RCC 7860 (cell line): ENCODE measurements at places on chromosomes 3 and 15.

GRCh38 chr3:169990431-169990830 lies 23.8 kb downstream of the SEC62 start:
- DNase-seq: no peak

DNA sequence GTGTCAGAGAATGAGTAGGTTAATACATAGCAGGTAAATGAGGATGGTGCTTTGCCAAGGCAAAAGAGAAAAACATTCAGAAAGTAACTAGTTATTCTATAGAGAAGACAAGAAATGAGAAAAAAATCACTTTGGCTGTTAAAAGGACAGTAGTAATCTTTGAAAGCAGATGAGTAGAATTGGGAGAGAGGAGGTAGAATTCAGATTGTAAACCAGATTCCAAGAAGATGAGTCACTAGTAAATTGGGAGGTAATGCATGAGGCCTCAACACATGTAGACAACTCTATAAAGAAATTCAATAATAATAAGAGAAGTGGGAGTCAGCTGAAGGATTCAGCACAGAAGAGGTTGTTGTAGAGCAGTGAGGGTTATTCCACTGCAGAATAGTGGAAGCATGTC lies 81.4 kb downstream of the MBNL1 start:
- DNase-seq: no peak

GRCh38 chr3:150911771-150912170 lies 6.5 kb upstream of the MINDY4B start:
- DNase-seq: no peak

DNA sequence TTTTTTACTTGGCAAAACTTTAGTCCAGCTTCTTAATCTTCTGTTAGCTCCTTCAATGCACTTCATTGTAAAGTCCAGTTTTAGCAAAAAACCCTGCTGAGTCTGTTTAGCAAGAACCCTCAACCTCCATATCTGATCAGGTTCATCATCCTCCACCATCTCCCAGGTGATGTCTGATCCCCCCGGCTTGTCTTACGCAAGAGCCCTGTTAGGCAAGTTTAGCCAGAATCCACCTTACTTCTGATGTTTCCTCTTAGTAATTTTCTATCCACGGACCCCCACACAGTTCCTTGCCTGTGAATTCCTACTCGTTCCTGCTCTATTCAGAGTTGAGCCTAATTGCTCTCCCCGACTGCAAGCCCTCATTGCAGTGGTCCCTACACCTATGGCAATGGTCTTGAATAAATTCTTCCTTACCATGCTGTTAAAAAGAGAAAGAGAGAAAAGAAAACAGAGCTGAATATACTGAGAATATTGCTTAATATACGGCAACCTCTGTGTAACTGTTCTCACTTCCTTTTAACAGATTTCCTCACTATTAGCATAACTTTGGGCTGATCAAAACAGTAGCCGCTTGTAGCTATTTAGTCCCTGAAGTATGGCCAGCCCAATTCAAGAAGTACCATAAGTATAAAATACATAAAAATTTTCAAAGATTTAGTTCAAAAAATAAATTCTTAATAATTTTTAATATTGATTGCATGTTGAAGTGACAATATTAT lies 78.7 kb upstream of the MME start:
- no peak for DNase-seq

DNA sequence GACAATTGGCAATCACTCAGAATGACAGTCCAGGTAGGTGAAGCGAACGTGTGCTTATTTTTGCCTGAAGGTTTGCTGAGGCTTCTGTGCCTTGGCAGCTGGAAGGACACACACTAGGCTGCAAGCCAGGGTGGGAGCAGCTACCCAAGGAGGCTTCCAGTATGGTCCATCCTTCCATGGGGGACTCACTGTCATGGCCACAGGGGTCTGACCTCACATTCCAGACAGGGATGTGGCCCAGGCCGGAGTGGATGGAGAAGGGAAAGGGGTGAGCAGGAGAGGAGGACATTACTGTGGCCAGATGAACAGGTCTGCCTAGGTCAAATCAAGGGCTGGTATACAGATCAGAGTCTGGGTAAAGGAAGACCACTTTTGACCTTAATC lies 247.7 kb downstream of the ADAMTS17 start:
- no peak for DNase-seq

DNA sequence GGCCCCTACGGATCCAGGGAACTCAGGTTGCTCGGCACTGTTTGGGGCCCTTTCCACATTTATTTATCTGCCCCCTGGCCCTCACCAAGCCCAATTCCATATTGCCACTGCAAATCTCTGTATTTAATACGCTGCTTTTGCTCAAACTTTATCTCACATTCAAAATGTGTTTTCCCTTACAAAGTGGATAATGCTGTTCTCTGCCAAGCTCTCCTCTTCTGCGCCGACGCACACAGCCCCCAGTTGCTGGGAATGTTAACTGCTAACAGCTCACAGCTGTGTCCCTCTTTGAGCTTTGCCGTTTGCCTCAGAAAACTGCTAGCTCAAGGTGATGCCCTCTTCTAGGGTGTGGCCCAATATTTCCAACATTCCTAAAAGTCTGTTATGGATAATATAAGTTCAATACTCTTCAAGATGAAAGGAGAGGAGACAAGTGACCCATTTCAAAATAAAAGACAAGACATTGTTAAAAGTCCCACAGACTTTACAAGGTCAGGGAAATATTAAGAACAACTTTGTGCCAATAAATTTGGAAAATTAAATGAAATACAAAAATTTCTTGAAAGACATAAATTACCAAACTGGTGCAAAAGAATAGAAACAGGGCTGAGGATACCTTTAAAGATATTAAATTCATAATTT lies 12.6 kb upstream of the FBN1 start:
- DNase-seq: no peak

DNA sequence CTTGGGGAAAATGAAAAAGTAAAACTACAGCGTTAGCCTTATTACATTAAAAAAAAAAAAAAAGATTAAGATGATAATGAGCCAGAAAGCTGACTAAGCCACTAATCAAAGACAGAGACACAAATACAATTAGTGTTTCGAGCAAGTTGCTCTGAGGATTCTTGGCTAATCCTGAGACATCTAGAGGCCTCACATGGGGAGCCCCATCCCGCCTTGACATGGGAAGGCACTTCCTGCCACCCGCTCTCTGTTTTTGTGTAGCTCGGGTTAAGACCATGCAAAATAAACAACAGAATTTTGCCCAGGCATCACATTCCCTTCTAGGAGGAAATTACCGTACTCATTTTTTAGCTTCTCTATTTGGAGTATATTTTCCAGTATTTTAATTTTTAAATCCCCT lies 15.3 kb downstream of the HESX1 start:
- DNase-seq: no peak

GRCh38 chr3:149975919-149976318 lies 5.2 kb upstream of the PFN2 start:
- DNase-seq: no peak

- DNase-seq: no peak
Measured at GRCh38 chr15:80996247-80996646, 4.5 kb upstream of the TLNRD1 start.

- no peak for DNase-seq
Measured at GRCh38 chr15:82315519-82316246, 33.6 kb downstream of the GOLGA6L10 start.

DNA sequence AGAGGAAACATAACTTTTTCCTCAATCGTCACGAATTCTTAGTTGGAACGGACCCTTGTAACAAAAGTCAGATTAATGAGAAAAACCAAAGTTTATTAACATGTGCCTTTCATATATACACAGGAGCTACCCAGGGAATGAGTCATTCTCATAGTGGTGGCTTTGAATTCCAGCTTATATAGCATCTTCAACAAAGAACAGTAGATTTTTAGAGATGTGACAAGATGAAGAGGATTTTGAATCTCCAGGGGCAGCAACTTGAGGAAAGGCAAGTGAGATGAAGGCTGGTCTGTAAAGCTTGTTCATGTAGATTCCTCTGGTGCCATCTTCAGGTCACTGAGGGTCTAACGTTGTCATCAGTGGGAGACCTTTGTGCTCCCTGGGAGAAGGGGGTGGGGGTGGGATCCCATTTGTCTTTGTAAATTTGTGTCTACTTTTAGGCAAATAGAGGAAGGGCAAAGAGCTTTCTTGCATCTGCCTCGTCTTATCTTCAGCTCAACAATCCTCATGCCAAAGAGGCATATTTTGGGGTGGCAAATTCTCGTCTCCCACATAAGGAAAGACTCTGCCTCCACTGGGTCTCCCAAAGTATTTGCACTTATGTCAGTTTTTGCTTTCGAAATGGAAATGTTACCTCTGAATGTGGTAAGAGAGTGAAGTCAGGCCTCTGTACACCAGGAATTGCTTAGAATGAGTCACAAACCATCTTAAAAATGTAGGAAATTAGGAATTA lies 29.5 kb downstream of the CLEC3B start:
- DNase-seq: peak; percentile 68

DNA sequence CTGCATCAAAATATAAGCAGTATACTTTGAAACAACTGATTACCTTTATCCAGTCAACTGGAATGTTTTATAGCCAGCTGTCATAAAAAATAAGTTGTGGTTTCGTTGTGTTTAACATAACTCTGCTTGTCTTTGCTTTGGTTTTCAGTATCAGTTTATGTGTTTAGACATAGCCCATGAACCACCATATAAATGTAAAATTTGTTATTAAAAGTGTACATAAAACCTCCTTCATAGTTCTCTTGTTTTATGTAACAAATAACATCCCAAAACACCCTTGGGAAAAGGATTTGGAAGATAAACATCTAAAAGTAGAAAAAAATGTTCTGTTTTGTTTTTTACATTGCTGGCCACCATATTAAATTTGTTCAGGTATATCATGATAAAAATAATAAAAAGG lies 347.0 kb upstream of the PROK2 start:
- no peak for DNase-seq

- DNase-seq: peak; percentile 61
Measured at GRCh38 chr15:59168536-59168935, 38.1 kb upstream of the LDHAL6B start.

DNA sequence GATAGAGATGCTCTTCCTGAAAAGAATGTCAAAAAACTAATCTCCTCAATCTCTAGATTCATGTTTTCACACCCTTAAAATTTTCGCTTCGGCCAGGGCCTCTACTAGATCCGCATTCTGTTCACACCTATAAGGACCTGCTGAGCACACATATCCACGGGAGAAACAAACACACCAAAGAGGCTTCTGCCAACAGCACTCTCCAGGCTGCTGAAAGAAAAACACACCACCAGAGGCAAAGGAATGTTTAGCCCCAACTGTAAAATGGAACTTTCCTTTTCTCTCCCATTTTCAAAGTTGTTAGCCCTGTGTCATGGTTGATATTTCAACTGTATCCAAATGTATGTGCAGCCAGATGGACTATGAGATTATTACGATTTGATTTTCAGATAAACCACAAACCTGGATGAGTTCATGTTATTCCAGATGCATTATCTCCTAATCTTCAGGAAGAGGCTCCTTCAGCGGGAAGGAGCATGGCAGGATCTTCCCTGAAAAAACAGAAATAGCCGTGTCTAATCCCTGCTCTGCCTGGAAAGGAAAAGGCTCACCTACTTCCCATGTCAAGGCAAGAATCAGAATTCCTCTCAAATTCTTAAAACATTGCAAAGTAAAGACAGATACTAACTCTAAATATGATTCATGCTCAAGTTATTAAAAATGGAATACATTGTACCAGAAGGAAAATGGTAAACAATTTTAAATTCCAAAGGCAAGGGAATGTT lies 442.7 kb upstream of the NR2F2 start:
- DNase-seq: no peak

GRCh38 chr3:157132936-157133335 lies 27.0 kb downstream of the CCNL1 start:
- peak; percentile 47 for DNase-seq

DNA sequence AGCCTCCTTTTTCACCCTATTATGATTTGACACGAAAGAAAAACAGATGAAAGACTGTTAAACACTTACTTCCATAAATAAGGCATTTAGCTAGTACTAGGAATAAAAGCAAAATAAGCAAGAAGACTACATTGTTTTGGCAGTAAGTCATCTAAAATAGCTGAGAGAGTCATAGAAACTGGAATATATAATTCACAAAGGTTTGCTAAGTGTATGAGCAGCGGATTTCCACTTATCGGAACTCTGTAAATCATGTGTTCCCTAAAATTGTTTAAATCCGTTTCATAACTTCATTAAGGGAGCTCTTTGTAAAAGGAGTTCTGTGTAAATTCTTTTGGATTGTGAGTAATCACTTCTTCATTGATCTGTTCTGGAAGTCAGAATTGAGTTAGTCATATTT lies 202.5 kb upstream of the CBLB start:
- no peak for DNase-seq

DNA sequence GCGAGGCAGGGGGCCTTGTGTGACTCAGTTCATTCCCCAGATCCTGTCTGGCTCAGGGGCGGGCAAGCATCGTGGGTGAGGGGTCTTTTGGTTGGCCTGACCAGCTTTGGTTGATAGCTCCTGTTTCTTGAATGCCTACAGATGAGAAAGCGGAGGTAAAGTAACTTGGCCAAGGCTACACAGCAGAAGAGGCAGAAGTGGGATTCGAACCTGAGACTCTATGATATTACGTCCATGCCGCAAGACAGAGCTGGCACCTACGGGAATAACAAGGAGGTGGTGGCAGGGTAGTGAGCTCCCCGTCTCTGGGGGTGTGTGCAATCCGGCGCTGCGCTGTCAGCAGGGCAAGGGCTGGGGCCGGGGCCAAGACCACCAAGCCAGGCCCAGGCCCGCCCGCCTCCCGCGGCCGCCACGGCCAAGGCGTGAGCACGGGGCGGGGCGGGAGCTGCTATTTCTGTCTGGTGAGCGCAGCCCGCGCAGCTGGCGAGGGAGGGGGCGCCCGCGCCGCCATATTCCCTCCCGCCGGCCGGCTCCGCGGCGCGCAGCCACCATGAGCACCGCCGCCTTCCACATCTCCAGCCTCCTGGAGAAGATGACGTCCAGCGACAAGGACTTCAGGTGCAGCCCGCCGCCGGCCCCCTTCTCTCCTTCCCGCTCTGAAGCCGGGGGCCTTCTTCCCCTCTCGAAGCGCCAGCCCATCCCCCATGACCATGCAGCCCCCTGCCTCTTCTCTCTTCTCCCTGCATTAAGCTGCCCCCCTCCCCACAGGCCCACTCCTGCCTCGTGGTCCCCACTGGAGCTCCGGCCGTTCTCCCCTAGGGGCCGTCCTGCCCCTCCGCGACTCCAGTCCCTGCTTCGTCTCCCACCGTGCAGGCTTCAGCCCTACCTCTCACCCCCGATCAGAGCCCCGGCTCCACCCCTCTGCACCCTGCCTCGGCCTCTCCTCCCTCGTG lies at the start of gene CAND2:
Gene CAND2, plus strand, starts transcription at position 510 of the 953 bp plus-strand sequence. Its CDS starts 41 bp downstream, at position 551.
- DNase-seq: no peak

- DNase-seq: no peak
Measured at GRCh38 chr3:141255137-141255845, 23.7 kb downstream of the PXYLP1 start.
